Activated naive CD4-positive, alpha-beta T cell (primary cell): ENCODE measurements at places on chromosomes 3 and 15.

GRCh38 chr3:16950845-16951244, 66.1 kb downstream of the PLCL2 start:
- DNase-seq, result no peak

DNA sequence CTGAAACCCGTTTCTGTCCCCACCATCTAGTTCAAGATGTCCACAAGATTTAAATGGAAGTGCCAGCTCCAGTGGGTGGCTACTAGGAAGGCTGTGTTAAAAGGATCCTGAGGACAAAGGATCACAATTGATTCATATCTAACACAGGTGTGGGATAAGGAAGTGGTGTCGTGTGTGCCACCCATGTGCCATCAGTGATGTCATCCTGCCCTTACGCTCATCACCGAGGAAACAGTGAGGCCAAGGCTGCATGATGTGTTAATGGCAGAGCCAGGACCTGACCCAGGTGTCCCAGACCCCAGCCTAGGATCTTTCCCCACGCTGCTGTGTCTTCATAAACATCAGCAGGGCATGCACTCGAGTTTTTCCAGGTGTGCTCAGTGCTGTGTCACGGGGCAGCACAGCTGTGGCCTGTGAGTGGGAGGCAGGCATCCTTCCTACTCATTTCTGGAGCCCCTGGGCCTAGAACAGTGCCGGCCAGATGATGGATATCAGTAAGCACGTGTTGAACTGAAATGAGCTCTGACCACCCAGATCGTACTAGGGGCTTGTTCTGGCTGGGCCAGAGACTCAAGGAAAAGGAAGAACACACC, 10.6 kb upstream of the TGM5 start:
- DNase-seq, result no peak

DNA sequence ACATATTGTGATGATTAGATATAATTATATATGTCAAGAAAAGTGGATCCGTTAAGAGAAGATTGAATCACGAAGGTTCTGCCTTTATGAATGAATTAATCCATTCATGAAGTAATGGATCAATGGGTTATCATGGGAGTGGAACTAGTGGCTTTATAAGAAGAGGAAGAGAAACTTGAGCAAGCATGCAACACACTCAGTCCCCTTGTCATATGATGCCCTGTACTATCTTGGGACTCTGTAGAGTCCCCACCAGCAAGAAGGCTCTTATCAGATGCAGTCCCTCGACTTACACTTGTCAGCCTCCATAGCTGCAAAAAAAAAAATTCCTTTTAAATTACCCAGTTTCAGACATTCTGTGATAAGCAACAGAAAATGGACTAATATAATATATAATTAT, 301.9 kb downstream of the RAP2B start:
- no peak for DNase-seq

- DNase-seq, result no peak
Measured at GRCh38 chr3:115804713-115805119, 181.4 kb downstream of the GAP43 start.

DNA sequence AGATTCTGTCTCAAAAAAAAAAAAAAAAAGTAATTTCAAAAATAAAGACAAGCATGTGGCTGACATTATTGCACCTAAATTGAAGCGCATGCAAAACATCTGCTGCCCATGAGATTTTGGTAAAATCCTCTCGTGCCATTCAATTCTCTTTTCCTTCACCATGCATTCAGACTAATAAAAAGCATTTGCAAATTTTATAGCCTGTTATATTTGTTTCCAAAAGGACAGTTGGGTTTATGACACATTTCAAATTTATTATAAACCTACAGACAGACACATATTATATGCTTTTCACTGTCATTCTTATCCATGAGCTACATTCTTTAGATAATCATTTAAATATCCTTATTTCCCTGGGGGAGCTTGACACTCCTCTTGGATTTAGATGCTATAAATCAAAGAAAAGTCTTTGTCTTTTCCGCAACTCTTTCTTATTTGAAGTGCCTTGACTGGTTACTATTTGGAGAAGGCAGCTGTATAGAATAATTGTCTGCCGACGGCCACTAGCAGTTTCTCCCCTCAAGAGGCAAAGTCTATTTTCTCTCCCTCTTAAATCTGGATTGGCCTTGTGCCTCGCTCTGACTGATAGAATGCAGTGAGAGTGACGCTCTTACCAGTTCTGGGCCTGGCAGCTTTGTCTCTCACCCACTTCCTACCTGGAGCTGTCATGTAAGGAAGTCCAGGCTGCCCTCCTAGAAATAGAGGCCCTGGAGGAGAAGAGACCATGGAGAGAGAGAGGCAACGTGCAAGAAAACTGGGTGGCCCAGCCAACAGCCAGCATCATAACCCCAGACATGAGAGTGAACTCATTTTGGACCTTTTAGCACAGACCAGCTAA, 6.8 kb upstream of the LRIG1 start:
- no peak for DNase-seq

DNA sequence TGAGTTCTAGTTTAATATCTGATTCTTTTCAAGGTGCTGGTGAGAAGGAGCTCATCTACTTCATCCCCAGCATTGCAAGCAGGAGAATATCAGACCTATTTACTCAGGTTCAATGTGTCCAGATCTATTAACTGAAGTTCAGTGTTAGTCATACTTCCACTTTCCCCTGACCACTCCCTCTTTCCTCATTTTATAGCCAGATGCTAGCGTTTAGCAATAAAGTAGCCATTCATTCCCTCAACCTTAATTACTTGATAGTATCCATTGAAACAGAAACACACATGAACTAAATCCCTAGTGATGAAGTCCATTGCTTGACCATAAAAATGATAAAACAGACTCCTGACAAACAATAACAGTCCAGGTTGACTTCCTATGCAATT, 60.0 kb downstream of the RPL22L1 start:
- DNase-seq, result no peak

- no peak for DNase-seq
Measured at GRCh38 chr15:82663186-82663600, 16.0 kb upstream of the CPEB1 start.
